Hematopoietic multipotent progenitor cell treated with erythropoietin and hydrocortisone succinate and interleukin-3 and kit ligand, for 8 days (in vitro differentiated cells): ENCODE measurements at places on chromosomes 11 and 22.

- DNase-seq: no peak
Observed at GRCh38 chr11:65090628-65091027, 5.4 kb upstream of the VPS51 start.

DNA sequence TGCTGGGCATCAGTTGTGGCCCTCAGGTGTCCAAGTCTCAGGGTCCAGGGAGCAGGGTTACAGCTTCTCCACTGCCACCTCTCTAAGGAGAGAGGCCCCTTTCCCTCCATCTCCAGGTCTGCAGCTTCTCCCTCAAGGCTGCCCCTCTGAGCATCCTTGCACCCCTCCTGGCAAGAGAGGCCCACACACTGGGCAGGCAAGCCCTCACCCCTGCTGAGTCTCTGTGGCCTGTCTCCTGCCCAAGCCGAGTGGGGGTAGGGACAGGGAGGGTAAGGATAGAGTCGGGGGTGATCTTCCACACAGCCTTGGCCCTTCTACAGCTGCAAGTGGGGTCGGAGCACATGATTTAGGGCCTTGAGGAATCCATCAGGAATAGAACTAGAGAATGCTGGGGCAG lies 76.6 kb downstream of the ST3GAL4 start:
- no peak for DNase-seq

DNA sequence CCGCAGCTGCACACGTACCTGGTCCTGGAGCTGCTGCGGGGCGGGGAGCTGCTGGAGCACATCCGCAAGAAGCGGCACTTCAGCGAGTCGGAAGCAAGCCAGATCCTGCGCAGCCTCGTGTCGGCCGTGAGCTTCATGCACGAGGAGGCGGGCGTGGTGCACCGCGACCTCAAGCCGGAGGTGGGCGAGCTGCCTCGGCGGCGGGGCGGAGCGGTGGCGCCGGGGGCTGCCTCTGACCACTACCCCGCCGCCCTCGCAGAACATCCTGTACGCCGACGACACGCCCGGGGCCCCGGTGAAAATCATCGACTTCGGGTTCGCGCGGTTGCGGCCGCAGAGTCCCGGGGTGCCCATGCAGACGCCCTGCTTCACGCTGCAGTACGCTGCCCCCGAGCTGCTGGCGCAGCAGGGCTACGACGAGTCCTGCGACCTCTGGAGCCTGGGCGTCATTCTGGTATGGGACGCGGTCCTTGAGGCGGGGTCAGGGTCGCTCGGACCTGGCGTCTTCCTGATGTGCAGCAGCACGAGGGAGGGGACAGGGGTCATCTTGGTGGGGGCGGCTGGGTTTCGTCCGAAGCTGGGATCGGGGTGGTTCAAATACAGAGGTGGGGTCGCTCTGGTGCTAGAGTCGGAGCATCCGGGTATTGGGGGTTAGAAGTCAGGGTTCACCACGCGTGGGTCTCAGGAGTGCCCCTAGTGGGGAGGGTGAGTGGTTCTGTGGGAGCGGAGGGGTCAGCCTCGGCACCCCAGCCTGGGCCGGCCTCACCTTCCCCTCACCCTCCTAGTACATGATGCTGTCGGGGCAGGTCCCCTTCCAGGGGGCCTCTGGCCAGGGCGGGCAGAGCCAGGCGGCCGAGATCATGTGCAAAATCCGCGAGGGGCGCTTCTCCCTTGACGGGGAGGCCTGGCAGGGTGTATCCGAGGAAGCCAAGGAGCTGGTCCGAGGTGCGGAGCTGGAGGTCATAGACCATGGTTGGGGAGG lies 10.8 kb downstream of the RPS6KA4 start:
- DNase-seq: no peak

- no peak for DNase-seq
Observed at GRCh38 chr11:111796696-111797095, 30.5 kb upstream of the PPP2R1B start.

GRCh38 chr11:91312541-91312940 lies 912.1 kb upstream of the FAT3 start:
- no peak for DNase-seq

- peak; percentile 25 for DNase-seq
Observed at GRCh38 chr22:46653596-46653995, 33.4 kb downstream of the GRAMD4 start.

DNA sequence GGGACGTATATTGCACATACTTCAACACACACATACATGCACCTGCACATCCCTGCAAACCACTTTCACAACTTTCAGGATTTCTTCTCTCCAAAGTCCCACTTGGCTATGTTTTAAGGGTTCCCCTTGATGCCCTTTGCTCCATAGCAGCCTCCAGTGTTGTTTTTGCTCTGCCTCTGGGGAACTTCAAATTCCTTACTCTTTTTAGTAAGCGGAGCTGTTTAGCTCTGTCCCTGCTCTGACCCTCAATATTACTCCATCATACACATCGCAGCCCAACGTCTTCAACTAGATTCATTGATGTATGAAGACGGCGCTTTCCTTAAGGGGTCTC lies 18.3 kb downstream of the PRR5L start:
- DNase-seq: no peak
